ENCODE measurements at places on chromosomes 4 and X.
A peak's percentile ranks its signal among the peaks of the same experiment; 100 is the strongest.

- no peak for DNase-seq
Measured at GRCh38 chrX:103423955-103424638, 47.8 kb downstream of the BEX3 start.

GRCh38 chr4:156968479-156968984 lies 3.1 kb downstream of the PDGFC start:
- DNase-seq, result no peak

DNA sequence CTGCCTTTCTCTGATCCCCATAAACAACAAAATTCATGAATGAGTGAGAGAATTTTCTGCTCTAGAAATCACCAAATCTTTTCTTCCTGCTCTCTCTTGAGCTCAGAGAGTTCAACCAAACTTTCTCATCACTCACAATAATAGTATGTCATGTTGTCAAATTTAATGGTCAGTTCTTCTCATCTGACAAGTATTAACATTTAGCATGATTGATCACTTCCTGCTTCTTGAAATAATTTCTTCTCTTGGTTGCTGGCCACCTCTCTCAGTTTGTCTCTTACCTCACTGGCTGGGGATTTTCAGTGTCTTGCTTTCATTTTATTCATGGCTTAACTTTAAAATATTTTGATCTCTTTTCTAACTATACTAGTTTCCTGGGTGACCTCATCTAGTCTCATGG lies 25.5 kb upstream of the FGF5 start:
- no peak for DNase-seq

DNA sequence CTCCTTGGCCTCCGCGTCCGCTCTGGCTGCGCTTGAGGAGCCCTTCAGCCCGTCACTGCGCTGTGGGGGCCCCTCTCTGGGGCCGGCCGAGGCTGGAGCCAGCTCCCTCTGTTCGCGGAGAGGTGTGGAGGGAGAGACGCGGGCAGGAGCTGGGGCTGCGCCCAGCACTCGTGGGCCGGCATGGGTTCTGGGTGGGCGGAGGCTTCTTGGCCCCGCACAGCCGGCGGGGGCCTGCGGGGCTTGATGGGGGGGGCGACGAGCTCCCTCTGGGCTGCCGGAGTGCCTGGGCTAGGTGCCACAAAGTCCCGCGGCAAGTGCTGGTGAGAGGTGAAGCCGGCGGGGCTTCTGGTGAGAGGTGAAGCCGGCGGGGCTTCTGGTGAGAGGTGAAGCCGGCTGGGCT lies 61.9 kb downstream of the ANKRD50 start:
- DNase-seq, result no peak

DNA sequence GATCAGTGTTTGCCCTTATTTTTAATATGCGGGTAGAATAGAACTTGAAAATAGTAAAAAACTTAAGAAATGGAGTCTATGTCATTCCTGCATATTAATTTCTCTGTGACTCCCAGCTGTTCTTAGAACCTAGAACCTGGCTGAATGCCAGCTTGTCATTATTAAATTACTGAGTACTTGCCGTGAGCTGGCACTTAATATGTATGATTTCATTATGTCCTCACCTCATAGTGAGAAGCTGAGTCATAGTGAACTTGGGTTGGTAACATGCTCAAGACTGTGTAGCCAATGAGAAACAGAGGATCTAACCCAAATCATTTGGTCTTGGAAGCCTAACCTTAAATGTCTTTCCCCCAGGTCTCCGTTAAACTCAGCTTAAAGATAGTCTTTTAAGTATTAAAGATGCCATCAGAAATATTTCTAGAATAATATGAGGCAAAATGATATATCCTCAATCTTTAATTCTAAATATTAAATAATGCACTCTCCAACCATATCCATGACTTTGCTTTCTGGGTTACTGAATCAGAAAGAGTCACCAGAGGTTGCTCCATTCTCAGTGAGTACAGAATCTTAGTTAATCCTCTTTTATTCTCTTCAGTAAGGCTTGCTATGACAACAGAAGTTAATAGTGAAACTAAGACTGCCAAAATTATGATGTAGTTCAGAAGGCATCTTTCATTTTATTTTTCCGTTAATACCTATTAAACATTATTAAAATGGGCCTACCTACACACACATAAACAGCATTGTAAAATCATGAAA lies 58.6 kb upstream of the TLL1 start:
- DNase-seq, result no peak

DNA sequence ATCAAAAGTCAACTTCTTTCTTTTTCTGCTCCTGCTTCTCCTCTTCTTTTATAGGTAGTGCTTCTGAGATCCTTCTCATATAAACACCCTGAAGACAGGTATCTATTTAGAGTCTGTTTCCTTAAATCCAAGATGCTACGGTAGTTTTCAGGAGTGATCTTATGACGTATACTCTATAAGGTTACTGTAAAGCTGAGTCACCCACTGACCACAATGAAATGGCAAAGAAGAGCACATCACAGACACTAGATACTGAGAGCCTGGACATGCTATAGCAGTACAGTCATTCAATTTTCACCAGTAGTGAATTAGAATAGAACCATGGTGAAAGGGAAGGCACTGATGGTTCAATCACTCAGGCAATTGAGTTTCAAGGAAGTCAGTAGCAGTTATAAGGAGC lies 412.5 kb downstream of the ADAM29 start:
- DNase-seq, result no peak

DNA sequence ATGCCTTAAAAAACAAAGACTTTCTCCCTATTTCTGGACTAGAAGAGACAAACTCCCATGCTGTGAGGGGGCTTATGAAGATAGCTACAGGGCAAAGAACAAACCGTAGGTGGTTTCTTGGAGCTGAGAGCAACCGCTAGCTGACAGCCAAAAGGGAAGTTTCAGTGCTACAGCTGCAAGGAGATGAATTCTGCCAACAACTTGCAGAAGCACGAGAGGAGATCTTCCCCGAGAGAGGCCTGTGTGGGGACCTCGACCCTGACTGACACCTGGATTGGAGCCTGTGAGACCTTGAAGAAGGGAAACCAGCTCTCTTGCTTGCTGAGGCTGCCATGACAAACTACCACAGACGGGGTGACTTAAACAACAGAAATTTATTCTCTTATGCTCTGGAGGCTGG lies 183.8 kb upstream of the VCX3A start:
- DNase-seq, result no peak

GRCh38 chr4:119041396-119041795 lies 94.2 kb upstream of the MYOZ2 start:
- no peak for DNase-seq

DNA sequence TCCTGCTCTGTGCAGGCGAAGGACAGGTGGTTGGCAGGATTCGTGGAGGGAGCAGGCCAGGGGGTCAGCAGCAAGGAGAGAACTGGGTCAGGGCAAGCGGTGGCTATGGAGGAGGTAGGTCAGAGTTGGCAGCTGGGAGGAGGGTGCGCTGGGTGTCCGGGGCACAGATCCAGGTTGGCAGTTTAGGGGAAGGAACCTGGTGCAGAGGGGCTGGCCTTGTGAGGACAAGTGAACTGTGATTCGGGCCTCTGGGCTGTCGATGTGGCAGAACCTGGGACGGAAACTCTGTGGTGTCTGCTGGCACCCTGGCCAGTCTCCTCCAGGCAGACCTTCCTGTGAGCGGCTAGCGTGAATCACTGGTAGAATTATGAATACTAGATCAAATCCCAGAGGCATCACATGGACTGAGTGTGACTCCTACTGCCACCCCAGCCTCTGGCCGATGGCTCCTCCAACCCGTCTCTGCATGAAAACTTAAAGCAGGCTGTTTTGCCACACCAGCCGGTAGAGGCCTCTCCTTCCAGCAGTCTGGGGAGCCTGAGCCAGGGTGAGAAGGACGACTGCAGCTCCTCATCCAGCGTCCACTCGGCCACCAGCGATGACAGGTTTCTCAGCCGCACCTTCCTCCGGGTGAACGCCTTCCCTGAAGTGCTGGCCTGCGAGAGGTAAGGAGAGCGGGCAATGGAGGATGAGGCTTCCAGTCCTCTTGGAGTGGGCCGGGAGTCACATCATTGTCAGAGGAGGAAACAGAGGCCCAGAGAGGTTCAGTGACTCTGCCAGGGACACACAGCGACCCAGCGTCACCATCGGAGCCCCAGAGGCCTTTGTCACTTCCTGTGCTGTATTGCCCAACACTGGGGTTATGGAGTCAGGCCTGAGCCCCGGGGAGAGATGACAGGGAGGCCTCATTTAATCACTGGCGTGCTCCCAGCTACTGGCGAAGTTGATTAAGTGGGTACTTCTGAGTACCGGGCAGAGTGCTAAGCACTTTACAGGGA lies 20.3 kb downstream of the EVC start:
- no peak for DNase-seq

- no peak for DNase-seq
Measured at GRCh38 chr4:152678841-152679240, 956 bp downstream of the TMEM154 start.

DNA sequence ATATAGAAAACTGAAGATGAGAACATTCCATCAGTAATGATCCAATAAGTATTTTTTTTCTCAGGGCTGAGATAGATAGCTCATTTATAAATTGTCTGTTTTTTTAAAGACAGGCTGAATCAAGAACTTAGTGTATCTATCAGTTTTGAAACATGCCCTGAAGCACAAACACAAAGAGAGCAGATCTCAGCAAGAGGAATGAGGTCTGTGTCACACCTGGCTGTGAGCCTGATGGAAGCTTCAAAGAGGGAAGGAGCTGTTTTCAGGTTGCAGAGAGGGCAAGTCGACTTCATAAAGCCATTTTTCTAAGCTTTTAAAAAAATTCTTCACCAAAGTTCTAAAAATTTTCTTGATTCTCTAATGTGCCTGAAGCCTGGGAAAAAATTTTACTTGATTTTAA lies 434.9 kb downstream of the PDGFC start:
- DNase-seq, result no peak

DNA sequence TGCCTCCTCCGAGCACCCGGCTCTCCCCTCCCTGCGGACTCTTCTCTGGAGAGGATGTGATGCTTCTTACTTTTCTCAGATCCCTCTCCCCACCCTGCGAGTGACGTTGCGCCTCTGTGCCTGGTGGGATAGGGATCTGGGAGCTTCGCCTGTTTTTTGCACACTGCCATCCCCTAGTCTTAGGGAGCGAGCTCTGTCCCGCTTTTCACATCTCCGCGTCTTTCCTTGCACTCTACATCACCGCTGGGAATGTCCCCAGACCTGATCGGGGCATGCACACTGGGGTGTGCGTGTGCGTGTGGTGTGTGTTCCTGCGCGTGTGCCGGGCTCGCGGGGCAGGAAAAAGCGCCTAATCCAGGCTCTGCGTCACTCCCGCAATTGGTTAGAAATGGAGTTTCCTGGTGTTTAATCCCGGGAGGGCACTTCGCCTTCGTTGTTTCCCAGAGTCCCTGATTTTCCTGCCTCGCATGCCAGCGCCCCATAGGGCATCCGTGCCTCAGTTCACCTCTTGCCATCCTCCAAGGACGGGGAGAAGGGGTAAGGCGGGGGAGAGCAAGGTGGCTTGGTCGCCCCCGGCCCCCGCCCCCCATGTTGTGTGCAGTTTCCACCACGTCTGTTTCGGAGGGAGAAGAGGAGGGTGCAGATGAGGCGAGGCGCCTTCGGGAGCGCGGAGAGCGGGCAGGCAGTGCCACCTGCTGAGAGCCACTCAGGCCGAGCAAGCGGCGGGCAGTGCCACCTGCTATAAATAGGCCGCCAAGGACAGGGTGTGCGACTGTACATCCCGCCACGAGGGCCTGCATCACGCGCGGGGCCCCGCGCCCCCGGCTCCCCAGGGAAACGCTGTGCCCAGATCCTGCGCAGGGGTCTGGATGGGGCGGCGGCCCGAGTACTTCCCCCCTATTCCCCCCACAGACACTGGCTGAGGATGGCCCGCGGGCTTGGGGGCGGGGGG lies 759 bp upstream of the TBC1D1 start:
- peak; percentile 12 for DNase-seq

GRCh38 chr4:184811526-184812198 lies 14.1 kb downstream of the ACSL1 start:
- DNase-seq, result no peak

DNA sequence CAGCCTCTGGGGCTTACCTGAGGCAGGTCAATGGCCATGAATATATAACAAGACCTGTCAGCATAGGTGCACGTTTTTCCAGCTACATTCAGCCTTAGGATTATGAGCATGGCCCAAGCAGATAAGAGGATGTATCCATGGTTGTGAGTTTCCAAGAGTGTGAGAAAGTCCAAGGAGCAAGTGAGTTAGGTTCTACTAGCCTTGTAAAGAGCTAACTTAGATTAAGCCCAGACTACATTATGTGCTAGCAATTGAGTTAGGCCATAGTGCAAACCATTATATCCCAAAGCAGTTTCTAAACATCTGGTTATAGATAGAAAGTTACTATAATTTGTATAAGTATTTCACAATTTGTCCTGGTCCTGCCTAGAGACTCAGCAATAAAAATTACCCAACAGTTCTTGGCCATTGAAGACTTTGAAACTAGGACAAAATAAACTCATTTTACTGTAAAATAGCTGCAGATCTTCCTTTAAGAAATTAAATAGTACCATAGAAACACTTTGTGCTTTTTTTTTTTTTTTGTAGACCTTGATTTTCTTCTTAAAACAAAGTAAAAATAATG lies 312.0 kb downstream of the CAMK2D start:
- DNase-seq, result no peak

GRCh38 chr4:141121768-141122454 lies 11.4 kb downstream of the RNF150 start:
- DNase-seq, result no peak

DNA sequence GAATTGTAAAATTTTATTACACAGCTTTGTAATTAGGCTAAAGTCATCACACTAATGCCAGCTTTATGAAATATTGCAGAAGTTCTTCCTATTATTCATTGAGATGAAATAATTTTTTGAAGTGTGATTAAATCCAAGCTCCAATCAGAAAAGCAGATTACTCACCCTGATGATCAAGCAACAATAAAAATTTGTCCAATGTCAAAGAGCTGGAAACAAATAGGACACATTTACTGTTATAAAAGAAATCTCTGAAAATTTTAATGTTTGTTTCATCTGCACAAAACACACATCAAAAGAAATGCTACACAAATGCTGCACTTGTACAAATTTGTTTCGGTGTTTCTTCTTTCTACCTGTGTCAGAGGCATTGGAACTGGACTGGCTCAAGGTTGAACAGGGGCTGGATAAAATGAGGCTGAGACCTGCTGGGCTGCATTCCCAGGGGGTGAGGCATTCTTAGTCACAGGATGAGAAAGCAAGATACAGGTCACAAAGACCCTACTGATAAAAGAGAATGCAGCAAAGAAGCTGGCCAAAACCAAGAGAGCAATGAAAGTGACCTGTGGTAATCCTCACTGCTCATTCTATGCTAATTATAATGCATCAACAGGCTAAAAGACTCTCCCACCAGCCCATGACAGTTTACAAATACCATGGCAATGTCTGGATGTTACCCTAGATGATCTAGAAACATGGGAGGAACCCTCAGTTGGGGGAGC lies 78.3 kb downstream of the GASK1B start:
- no peak for DNase-seq

- no peak for DNase-seq
Measured at GRCh38 chrX:63743596-63743995, 41.4 kb downstream of the ARHGEF9 start.

DNA sequence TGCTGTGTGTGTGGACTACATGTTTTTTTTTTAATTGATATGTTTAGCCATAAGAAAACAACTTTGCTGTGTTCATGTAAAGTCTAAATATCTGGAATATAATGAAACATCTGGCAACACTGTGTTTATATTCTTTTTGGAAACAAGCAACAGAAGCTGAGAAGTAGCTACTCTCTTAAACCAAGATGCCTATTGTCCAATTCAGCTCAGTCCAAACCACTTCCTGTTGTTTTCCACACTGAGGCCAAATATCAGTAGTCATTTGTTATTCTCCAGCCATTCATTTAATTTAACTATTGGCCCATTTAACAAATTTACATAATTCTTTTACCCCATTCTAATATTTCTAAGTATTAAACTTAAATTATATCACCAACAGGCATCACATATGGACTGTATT lies 903.0 kb upstream of the SLIT2 start:
- no peak for DNase-seq

- no peak for DNase-seq
Measured at GRCh38 chrX:38991656-38992440, 190.6 kb downstream of the MID1IP1 start.
